Hair follicular keratinocyte (primary cell): ENCODE measurements at places on chromosomes 7 and 10. TPM values are rescaled to one million over a fixed set of nuclear protein-coding genes. Genes with fewer than 3 reads are reported as not detected.

FAM24B gene
- 2.3 and 4.1 TPM in 2 replicates for total RNA-seq

CLDN3 gene
- total RNA-seq: not detected in 2 replicates

PDE6C gene
- total RNA-seq: not detected in 2 replicates

AZGP1 gene
- total RNA-seq: 0.39 TPM in 1 of 2 replicates, not detected in the other

C7orf57 gene
- 1.6 and 2.3 TPM in 2 replicates for total RNA-seq

LHPP gene
- total RNA-seq: 4.7 and 13.4 TPM in 2 replicates

PIP gene
- total RNA-seq: not detected in 2 replicates

C10orf143 gene
- total RNA-seq: 2.0 TPM in 1 of 2 replicates, not detected in the other

THSD7A gene
- total RNA-seq: not detected in 2 replicates

PKD1L1 gene
- not detected in 2 replicates for total RNA-seq
